Suppressor macrophage (primary cell): ENCODE measurements at places on chromosomes 1 and 21.
A peak's percentile ranks its signal among the peaks of the same experiment; 100 is the strongest.

- no peak for DNase-seq
These were observed 20.9 kb upstream of the LRRC8B start for GRCh38 chr1:89503690-89504089.

DNA sequence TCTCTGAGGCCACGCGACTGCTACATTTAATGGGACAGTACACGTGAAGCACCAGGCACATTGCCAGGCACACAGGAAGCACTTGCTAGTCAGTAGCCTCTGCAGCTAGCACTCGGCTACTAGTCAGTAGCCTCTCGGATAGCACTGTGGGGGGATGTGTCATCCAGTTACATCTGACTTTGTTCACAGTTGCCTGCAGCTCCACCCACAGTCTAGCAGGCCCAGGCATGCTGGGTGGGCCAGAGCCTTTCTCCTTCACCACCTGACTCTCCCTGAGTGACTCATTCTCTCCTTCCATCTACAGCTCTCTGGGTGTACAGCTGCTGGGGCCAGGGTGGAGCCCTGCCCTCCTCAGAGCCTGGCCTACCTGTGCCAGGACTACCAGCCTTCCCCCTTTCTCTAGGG is 51.5 kb downstream of the PTPRF start:
- DNase-seq = no peak

GRCh38 chr1:8031176-8031785 is 5.2 kb upstream of the ERRFI1 start:
- peak; percentile 12 for DNase-seq

DNA sequence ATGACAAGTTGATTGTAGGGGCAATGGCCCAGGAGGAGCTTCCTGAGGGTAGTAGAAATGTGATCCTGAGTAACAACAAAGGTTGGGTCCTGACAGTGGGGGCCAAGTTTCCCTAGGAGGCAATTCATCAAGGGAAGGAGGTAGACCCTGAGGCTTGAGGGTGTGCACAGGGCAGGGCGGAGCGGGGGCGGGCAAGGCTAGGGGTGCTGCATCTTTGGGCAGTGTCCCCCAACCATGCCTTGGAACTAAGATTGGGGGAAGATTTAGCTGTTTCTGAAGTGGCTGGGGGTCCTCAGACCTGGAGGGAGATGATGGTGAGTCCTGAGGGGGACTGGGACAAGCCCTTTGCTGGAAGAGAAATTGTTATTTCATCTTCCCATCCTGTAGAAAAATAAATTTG is 50.9 kb downstream of the HUNK start:
- DNase-seq = no peak

- no peak for DNase-seq
These were observed 38.4 kb downstream of the LEPR start for GRCh38 chr1:65458730-65459396.

DNA sequence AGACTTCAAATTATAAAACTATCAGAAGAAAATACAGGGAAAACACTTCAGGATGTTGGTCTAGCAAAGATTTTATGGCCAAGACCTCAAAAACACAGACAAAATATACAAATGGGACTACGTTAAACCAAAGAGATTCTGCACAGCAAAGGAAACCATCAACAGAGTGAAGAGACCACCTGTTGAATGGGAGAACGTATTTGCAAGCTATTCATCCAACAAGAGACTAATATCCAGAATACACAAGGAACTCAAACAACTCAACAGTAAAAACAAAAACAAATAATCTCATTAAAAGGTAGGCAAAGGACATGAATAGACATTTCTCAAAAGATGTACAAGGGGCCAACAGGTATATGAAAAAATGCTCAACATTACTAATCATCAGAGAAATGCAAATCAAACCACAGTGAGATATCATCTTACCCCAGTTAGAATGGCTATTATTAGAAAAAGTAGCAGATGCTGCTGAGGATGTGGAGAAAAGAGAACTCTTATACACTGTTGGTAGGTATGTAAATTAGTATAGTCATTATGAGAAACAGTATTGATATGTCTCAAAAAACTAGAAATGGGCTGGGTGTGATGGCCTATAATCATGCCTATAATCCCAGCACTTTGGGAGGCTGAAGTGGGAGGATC is 112.6 kb downstream of the LRIG2 start:
- DNase-seq = no peak

GRCh38 chr1:244833734-244834542 is 1.5 kb upstream of the COX20 start:
- DNase-seq = peak; percentile 84

- DNase-seq = peak; percentile 62
These were observed 36.3 kb upstream of the IL10 start for GRCh38 chr1:206808615-206809014.

DNA sequence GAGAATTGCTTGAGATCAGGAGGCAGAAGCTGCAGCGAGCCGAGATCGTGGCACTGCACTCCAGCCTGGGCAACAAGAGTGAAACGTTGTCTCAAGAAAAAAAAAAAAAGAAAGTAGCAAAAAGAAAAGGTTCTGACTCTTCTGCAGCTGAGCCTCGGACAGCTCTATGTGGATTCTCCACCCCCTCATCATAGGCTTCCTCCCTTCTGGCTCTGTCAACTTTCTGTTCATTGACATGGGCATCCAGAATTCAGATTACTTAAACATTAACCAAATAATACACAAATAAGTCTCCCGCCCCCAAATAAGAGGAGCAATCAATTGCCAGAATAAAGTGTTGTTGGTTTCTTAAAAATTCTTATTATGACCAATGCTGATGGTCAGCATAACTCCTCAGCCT is 10.0 kb downstream of the SUSD4 start:
- no peak for DNase-seq

DNA sequence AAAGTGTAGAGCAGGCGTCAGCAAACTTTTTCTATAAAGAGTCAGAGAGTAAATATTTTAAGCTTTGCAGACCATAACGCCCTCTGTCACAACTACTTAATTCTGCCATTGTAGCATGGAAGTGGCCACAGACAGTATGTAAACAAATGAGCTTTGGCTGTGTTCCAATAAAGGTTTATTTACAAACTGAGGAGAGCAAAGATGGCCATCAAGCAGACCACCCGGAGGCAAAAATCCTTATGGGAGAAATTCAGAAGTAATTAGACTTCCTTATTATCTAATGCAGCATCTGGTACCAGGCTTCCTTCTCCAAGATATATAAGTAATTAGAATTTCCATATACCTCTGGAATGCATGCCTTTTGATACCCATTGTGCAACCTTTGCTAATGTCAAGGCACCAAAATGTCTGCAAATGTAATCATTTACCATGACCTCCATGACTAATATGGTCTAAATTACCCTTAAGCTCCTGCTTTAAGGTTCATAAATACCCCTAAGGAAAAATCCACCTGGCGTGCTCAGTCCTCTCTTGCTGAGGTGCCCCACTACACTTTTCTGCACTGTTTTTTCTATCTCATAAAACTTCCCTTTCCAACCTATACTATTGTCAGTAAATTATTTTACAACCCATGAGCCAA is 377.8 kb downstream of the MATN1 start:
- DNase-seq = no peak

DNA sequence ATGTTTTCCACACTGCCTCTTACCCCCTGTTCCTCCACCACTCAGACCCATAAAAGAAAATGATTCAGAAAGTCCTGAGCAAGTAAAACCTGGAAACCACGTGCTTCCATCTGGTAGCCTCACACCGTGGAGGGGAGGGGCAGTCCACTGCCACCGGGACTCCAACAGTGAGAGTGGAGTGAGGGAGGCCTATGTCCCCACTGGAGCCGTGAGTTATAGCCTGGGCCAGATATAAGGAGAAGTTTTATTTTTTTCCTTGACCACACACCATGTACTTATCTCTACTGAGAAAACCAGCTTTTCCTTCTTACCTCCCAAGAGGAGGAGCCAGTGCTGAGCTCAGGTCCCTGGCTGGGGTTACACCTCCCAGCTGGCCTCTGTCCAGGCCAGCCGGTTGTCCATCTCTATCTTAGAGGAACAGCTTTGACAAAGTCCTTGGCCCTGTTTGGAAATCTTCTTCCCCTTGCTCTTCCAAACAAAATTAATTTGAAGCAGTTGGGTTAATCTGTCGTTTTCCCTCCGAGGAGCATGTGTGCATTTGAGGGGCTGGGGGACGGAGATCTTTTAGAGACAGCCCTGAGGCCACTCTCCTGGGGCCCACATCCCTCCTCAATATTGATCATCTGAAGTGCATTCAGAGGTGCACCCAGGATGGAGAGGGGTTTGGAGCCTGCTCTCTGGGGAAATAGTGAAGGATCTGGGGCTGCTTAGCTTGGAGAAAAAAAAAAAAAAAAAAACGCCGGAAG is 49.1 kb upstream of the SERBP1 start:
- DNase-seq = no peak

- DNase-seq = peak; percentile 50
These were observed 184.9 kb downstream of the DUSP10 start for GRCh38 chr1:221557013-221557412.

- no peak for DNase-seq
These were observed 574.9 kb upstream of the CAMK1G start for GRCh38 chr1:209008586-209008985.

GRCh38 chr1:4010284-4010683 is 110.2 kb upstream of the C1orf174 start:
- no peak for DNase-seq

- DNase-seq = peak; percentile 26
These were observed 125.1 kb downstream of the MRPS6 start for GRCh38 chr21:34198231-34199120.

GRCh38 chr1:223487887-223488259 is 94.7 kb downstream of the CCDC185 start:
- DNase-seq = no peak

GRCh38 chr1:73978964-73979363 is 219.0 kb downstream of the LRRIQ3 start:
- no peak for DNase-seq

DNA sequence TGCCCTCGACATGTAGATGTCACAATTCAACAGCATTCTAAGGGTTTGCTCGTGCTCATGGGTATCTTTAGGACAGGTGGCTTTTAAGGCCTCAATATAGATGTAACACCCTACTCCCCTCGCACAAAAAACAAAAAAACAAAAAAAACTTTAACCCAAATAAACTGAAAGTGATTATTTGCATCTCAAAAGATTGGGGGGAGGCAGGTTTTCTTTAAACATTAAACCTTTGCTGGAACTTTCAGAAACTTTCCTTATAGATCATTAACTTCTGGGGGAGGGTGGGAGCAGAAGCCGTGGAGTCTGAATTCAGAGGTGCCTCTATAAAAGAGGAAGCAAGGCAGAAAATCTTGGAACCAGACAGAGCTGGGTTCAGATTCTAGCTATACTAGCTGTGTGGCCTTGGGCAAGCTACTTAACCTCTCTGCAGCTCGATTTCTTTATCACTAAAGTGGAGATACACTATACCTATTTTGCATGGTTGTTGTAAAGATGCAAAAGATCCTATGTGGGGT is 3.2 kb upstream of the KIAA1614 start:
- DNase-seq = no peak

DNA sequence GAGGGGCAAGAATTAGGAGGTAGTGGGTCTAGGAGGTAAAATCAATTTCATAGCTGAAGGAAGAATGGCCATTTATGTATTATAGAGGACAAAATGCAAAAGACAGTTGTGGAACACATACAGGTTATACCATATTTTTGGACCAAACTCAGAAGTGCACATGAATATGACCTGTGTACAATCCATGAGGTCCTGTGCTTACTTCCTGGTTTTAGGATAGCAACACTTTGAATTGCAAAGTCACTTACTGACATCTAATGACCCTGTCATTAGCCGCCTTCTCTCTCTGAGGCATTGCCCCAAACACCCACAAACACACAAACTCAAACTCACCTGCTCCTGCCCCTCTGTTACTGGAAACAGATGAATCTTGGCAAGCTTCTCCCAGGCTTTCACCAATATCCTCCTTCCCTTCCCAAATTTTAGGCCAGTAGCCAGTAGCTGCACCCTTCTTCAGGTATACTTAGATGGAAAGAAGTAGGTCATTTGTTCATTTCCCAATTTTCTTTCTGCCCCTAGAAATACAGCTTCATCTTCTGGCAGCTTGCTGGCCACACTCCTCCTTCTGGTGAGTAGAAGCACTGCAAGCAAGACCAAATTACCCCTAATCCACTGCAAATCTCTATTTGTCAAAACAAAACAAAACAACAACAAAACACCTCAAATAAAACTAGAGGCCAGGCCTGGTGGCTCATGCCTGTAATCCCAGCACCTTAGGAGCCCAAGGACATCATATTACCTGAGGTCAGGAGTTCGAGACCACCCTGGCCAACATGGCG is 13.7 kb upstream of the RPL5 start:
- peak; percentile 64 for DNase-seq

DNA sequence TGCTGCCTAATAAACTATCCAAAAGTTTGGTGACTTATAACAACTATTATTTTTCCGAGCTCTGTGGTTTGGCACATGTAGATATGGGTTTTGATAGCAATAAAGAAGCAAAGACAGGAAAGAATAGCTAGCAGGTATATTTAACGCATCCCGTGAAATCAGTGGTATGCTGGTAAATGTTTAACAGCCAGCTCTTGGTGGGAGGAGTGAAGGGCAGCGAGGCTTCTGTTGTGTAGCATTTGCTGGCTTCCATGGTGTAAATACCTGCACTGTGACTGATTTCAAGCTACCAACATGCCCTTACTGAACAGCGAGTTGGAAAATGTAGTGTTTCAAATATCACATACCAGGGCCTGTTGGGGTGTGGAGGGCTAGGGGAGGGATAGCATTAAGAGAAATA is 291.0 kb downstream of the PRDM2 start:
- no peak for DNase-seq

GRCh38 chr1:23792151-23792945 is 1.4 kb downstream of the LYPLA2 start:
- DNase-seq = no peak

GRCh38 chr1:69121723-69122122 is 446.0 kb upstream of the LRRC7 start:
- no peak for DNase-seq

DNA sequence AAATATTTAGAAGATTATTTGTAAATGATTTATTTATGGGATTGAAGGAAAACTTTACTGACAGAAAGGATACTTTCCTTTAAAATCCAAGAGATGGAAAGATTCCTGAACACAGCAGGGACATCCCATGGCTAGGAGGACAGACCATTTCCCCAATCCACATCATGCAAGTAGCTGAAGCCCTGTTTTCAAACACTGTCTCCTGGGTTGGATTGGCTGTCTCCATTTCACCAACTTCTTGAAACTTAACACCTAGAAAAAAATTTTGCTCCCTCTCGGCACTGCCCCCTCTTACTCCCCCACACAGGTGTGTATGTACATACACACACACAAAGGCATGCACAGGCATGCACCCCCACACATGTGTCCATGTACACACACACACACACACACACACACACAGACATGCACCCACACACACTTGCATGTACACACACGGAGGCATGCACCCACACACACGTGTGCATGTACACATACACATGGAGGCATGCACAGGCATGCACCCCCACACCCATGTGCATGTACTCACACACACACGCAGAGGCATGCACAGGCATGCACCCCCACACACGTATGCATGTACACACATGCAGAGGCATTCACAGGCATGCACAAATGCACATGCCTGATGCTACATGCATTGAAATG is 320.0 kb downstream of the CHRM3 start:
- no peak for DNase-seq

DNA sequence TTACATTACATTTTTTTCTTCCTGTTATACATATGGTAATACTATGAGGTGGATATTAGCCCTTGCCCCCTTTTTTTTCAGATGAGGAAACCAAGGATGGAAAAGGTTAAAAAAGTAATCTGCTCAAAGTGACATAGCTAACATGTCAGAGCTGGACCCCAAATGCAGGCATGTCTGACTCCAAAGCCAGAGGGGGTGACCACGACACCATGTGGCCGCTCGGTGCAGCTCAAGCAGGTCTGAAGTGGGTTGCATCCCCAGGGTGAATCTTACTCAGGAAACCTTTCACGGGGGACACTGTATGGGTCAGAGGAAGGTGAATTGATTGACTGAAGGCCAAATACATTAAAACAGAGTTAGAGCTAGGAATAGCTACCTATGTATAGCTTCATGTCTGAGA is 34.8 kb downstream of the CD34 start:
- DNase-seq = no peak
